ENCODE measurements at places on chromosomes 13 and 19.
A peak's percentile ranks its signal among the peaks of the same experiment; 100 is the strongest.

DNA sequence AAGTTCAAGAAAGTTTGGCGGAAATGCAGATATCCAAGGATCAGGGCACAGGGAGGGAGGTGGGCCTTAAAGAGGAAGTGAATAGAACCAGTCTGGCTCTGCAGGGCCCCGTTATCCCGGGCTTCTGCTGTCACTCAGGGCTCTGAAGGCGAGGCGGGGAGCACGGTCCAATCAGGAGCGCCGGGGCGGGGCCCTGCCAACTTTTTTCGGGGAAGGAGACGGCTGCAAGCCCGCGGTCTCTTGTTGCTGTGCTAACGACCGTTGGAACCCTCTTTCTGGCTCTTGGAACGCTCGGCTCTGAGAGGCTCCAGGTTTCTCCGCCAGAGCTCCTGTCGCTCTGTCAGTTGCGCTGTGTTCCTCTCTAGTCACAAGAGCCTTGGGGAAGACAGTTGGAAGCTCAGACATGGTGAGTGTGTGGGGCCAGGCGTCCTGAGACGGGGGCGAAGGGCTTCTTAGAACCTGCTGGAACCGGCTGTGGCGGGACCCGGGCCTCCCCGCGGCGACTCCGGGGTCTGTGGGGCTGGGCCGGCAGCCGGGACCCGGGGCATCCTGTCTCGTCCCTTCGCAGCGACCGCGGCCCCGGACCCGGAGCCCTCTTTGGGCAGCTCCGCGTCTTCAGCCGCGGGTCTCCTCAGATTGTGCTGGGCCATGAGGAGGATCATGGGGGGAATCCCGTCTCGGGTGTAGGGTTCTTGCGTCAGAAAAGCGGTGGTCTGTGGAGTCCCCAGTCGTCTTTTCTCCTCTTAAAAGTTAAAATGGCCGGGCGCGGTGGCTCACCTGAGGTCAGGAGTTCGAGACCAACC, 27.7 kb downstream of the ZNF844 start:
- DNase-seq: peak; percentile 67

GRCh38 chr19:47821460-47822020, at the start of gene CRX:
TSS of gene CRX (plus strand) at chr19:47821937. CDS start at chr19:47834444, 12,507 bp downstream.
- no peak for DNase-seq

GRCh38 chr13:45003417-45003816, 14.1 kb downstream of the GPALPP1 start:
- no peak for DNase-seq

DNA sequence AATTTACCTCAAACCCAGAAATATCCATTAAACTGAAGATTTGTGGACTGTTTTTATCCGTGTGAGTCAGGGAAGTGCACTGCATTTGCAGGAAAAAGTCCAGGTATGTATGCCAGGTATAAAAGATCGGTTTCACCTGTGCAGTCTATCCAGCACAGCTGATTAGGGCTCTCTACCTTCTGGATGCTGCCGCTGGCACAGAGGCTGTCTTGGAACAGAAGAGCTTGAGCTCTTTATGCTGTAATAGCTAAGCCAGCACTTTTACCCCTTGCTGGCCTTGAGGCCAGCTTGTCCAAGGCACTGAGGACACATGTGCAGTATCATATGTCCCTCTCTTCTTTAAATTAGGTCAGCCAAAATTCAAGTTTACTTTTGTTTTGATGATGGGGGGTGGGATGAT, 851.0 kb downstream of the DIAPH3 start:
- DNase-seq: no peak

DNA sequence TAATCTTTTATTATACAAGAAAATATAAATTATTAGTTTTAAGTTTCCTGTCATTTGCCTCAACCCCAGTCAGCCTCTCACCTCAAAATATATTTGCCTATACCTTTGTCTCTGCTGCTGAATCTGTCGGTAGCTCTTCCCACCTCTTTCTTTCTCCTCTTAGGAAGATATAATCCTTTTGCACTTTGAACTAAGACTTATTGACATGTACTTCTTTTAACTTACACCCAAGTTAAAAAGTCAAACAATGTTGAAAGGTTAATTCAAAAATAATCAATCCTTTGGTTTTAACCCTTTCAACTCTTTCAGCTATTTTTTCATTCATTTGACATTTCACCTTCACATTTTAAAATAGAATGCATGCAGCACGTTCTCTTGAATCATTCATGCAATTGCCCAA, 9.0 kb upstream of the KL start:
- no peak for DNase-seq

- DNase-seq: no peak
Measured at GRCh38 chr19:20912973-20913372, 10.1 kb upstream of the ZNF85 start.

GRCh38 chr13:61258185-61258584, 157.5 kb downstream of the PCDH20 start:
- DNase-seq: no peak

DNA sequence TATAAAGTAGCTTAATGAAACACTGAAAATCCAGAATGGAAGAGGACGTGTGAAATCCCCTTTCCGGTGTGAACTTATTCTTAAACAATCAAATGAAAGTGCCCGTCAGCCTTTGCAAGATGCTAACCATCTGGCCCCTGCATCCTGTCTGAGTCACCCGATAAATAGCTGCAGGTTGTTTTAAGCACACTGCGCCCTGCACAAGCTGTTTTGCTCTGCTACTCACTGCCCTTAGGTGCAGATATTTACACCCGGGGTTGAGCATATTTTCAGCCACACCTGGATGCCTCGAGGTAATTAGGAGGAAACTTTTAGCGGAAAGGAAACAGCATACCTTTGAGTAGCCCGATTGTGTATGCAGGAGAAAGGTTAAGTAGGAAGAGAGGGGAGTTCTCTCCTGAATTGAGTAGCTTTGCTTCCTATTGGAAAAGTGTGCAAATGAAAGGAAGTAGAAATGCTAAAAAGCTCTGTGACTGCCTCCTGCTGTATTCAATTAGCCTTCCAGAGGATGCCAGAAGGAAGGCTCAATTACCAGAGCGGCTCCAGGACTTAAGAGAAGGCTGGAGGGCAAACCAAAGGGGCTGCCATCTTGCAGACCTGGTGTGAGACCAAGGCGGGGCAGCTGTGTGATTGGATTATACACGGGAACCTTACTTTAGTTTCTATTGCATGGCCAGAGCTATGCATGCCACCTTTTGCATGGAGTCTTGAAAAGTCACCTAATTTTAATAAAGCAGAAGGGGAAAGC, 42.5 kb downstream of the IRS2 start:
- DNase-seq: no peak

GRCh38 chr19:53696951-53697350, 65.2 kb downstream of the DPRX start:
- DNase-seq: no peak

DNA sequence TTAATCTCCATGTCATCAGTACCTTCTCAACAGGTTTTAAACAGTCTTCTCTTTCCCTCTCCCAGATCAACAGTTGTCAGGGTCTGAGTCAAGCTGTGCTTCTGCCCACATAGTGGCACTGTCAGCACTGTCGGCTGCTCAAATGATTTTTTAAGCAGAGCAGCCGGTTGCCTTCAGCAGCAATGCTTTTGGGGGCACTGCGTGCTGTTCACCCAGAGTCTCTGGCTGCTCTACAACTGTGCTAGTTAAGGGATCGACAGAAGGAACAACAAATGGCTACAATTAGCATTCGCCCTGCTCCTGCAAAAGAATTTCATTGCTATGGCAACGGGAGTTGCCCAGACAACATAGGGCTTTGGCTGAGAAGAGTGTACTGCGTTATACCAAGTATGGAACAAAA, 412.9 kb downstream of the DIAPH3 start:
- no peak for DNase-seq

DNA sequence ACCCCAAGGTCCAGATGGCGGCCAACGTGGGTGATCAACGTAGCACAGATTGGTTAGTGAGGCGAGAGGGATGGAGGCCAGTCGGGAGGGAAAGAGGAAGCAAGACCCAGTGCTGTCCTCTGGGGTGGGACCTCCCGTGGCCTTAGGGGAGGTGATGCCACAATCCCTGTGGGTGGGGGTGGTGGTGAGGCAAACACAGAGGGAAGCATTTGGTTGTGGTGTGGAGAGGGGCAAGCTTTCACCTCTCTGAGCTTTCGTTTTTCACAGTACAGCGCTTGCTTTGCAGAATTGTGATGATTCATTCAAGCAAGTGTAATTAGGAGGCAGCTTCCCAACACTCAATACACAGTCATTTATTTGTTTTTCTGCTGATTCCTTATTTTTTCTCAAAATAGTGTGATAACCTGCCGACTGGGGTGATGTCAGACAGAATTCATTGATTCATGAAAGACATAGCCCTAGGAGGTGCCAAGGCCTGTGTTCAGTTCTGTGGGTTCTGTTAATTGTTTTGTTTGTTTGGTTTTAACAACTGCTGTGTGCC, 2.4 kb downstream of the LENG8 start:
- no peak for DNase-seq

GRCh38 chr19:29577649-29577963, 28.5 kb upstream of the POP4 start:
- DNase-seq: no peak

- DNase-seq: no peak
Measured at GRCh38 chr13:27053902-27054595, 117.6 kb downstream of the USP12 start.

GRCh38 chr13:107208889-107209288, 641.0 kb upstream of the ARGLU1 start:
- no peak for DNase-seq

DNA sequence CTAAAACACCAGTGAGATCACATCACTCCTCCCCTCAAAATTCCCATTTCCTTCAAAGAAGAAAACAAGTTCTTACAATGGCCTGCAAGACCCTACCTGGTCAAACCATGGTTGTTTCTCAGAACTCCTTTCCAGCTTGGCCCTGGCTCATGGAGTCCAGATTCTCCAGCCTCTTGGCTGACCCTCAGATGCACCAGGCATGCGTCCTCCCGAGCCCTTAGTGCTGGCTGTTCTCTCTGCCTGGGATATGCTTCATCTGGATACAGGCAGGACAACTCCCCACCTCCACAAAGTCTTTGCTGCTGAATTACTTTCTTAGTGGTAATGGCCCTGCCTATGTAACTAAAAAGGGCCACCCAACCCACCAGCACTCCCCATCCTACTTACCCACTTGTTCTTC, 94.3 kb downstream of the MBNL2 start:
- no peak for DNase-seq

DNA sequence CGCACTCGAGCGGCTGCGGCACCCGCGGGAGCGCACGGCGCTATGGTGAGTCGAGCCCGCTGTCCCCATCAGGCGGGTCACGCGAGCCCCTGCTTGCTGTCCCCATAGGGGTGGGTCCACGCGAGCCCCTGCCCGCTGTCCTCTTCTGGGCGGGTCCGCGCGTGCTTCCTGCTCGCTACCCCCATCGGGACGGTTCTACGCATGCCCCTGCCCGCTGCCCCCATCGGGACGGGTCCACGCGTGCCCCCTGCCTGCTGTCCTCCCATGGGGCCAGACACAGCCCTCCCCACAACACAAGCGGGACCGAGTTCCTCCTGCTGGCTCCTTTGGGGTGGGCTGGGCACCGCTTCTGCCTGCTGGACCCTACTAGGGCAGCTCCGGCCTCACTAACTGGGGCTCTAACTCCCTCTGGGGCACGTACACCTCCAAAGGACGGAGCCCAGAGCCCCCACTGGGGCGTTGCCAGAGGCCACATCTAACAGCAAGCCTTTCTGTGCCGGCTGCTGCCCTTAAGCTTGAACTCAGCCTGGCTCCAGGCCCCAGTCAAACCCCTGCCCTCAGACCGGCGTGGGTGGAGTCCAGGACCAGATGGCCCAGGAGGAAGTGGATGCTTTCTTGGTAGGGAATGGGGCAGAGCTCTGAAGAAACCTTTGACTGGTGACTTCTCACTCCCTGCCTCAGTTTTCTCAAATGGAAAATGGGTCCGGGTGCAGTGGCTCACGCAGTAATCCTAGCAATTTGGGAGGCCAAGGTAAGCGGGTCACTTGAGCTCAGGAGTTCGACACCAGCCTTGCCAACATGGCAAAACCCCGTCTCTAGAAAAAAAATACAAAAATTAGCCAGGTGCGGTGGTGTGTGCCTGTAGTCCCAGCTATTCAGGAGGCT, 722 bp downstream of the COLGALT1 start:
- no peak for DNase-seq

GRCh38 chr13:100620792-100621191, 32.2 kb upstream of the GGACT start:
- DNase-seq: no peak

- no peak for DNase-seq
Measured at GRCh38 chr19:55504252-55504603, 16.0 kb downstream of the SSC5D start.

- no peak for DNase-seq
Measured at GRCh38 chr13:68023838-68024581, 793.9 kb upstream of the PCDH9 start.
